Activated T-cell treated with anti-CD3 and anti-CD28 coated beads for 24 hours (primary cell): ENCODE measurements at places on chromosomes 4 and X.

DNA sequence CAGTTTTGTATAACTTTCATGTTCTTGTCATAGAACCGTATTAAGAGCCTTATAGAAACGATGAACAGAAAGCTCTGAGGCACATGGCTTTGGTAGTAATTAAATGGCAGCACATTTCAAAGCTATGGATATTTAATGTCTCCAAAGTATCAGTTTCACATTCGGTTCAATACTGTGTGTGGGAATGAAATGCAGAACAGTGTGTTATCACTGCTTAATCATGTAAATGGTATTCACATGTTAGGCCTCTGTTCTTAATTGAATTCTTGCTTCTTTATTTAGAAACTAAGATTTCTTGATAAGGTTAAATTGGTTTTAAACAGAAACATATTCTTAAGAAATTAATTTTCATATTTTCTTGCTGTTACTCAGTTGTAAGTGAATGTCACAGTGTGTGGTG is 701.0 kb upstream of the PITX2 start:
- no peak for DNase-seq

DNA sequence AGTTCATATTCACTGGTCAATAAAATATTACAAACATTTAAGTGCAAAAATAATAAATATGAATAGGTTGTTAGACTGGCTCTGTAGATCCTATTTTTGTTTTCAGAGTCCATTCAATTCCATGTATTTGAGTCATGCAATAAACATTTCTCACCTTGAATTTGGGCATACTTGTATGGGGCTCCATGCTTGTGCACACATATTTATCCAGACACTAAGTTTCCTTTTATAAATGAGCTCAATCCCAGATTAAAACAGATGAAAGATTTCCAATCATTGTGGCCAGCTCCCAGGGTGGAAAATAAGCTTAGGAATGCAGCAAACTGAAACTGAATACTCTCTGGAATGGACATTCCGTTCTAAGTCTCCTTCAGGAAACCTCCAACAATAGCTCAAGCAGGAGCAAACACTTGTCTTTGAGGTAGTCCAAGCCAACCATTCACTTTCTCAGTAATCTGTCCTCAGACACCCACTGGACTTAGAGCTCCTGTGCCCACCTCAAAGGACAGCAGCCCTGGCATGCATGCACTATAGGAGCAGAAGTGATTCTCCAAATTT is 16.4 kb downstream of the DMD start:
- no peak for DNase-seq

GRCh38 chrX:71224098-71224708 is 1.2 kb downstream of the GJB1 start:
- DNase-seq = no peak

DNA sequence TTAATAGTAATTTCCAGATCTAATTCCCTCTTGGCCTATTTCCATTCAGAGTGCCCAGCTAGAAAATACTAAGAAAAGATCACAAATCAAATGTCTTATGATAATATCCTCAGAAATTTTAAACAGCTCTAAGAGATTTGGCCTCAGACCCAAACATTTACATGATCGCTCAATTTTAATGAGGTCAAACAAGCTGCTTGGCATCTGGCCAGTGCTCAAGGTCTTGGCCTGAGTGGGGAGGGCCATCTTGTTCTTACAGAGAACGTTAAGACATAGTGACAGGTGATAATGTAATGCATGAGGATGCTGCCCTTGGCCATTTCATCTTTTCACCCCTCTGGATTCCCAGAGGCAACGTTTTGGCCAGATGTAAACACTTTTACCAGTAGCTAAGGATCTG is 159.2 kb upstream of the SLC7A11 start:
- no peak for DNase-seq

- DNase-seq = no peak
Measured at GRCh38 chr4:92163348-92163747, 140.4 kb upstream of the GRID2 start.

- no peak for DNase-seq
Measured at GRCh38 chr4:79170077-79170476, 155.8 kb downstream of the NAA11 start.

DNA sequence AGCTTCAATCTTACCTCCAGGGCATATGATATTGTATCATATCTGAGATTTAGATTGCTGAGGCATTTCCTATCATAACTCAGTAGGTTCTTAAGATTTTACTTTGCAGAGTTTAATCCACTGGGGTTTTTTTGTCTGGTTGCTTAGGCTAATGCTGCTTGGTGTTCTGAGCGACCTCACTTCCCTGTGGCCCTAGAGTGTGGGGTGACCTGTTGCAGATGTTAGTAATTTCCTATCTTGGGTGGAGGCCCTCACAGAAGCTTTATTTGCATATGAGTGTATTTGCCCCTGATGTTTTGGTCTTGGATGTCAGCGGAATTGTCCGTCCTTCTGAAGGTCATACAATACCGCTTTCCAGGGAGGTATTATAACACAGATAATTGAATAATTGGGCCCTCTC is 137.1 kb downstream of the NDST3 start:
- no peak for DNase-seq
